ENCODE measurements at places on chromosomes 2 and 18.

DNA sequence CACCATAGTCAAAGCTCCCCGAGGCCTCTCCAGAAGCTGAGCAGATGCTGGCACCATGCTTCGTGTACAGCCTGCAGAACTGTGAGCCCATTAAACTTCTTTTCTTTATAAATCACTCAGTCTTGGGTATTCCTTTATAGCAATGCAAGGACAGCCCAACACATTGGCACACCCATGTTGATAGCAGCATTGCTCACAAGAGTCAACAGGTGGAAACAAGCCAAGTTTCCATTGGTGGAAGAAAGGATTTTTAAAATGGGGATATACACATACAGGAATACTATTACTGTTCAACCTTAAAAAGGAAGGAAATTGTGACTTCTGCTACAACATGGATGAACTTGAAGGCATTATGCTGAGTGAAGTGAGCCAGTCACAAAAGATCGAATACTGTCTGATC lies 186.8 kb upstream of the RAB12 start:
- no peak for DNase-seq

- no peak for DNase-seq
These were observed 1195.1 kb upstream of the CHAC2 start for GRCh38 chr2:52572469-52572894.

DNA sequence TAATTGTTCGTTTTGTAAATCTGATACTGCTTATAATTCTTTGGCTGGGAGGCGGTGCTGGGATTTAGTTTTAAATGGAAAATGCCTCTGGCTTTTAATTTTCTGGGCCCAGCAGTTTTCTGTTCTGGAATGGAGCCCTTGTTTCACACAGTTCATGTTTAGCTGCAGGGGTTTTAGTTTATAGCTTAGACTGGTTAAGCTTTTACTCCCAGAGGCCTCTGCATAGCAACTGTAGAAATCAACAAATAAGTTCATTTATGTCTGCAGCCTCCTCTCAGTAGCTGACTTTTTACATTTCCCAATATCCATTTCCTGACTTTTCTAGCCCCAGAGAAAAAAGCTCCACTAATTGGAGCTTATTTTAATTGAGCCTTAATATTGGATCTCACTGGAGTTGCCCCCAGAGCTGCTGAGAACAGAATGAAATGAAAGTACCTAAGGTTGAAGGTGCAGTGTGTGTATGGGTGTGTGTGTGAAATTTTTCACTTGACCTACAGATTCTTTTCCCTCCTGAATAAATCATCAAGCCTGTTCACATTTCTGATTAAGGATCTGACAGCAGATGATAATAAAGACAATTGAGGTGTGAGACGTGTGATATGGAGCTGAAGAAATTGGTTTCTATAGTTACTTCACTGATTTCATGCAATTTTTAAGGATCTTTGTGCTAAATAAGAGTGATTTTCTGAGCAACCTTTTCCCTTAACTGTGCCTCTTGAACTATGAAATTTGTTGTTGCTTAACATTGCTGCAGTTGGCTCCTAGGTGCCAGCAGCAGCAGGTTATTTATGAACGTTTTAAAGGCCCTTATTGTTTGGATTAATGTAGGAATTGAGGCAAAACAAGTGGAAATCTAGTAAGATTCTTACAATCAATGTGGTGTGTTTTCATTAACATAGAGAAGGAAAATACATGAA lies 109.6 kb downstream of the TAF4B start:
- no peak for DNase-seq

- no peak for DNase-seq
These were observed 85.8 kb upstream of the XIRP2 start for GRCh38 chr2:166802475-166802874.

- DNase-seq: no peak
These were observed 648.0 kb downstream of the GALR1 start for GRCh38 chr18:77897606-77898005.

- no peak for DNase-seq
These were observed 12.5 kb upstream of the MAL start for GRCh38 chr2:95012881-95013550.

GRCh38 chr18:13403786-13404549 lies 185.4 kb downstream of the LDLRAD4 start:
- DNase-seq: no peak

GRCh38 chr2:134412639-134412999 lies 158.7 kb downstream of the MGAT5 start:
- no peak for DNase-seq

GRCh38 chr2:23711979-23712755 lies 214.8 kb downstream of the ATAD2B start:
- DNase-seq: no peak

GRCh38 chr2:219658874-219659273 lies 31.4 kb downstream of the SLC4A3 start:
- no peak for DNase-seq

DNA sequence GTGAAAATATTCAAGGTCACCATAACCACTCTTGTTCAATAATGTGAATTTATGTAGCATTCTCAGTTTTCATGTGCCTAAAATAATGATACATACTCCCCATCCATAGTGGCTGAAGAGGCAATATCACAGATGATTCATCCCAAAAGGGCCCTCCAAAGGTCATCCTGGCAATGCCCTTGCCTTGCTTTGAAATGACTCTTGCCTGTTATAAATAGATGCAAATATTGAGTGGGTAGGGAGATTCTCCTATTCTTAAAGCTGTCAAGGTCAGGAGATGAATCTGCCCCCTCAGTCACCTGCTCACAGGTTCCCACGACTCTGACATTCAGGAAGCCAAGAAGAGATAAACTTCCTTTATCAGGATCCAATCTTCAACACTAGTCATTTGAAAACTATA lies 490.5 kb downstream of the TNS1 start:
- no peak for DNase-seq

All from stimulated activated CD8-positive, alpha-beta memory T cell treated with anti-CD3 and anti-CD28 coated beads, Interleukin-15, amount 100 ng/mL, for 4 hours (primary cell).